Kidney (tissue), 22 donors: ENCODE measurements at places on chromosomes 7 and 10. TPM values are rescaled to one million over a fixed set of nuclear protein-coding genes. Genes with fewer than 3 reads are reported as not detected.

The HOXA2 gene
- polyA plus RNA-seq: 1.3 TPM

DNA sequence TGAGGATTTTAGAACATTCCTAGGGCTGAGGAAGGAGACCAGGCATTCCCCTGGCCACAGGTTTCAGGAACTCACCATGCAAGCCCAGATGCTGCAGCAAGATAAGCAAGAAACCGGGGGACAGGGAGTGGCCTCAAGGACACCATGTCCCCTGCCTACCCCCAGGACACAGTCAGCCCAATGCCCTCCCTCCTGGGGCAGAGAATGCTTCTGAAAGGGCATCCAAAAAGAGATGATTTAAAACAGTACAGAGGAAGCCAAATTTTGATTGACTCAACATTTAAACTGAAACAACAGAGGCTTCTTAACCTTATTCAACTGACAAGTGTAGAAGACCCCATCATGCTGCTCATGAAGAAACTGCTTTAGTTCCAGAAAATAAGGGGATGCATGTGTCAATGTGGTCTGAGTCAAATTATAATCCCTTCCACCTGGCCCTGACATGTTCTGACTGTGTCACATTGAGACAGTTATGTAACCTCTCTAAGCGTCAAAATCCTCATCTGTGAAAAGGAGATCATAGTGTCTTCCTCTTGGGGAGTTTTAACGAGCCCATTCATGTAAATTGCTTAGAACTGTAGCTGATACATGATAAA, 60.0 kb downstream of the ICA1 start:
- H3K4me3 ChIP-seq: no peak overlapping the region
- no peaks in the 10 kb centered on the region for H3K4me1 ChIP-seq
- no peaks in the 10 kb centered on the region for H3K27me3 ChIP-seq
- no peak overlapping the region for H3K27ac ChIP-seq
- no peak for DNase-seq
- H3K36me3 ChIP-seq: no peaks in the 10 kb centered on the region

DNA sequence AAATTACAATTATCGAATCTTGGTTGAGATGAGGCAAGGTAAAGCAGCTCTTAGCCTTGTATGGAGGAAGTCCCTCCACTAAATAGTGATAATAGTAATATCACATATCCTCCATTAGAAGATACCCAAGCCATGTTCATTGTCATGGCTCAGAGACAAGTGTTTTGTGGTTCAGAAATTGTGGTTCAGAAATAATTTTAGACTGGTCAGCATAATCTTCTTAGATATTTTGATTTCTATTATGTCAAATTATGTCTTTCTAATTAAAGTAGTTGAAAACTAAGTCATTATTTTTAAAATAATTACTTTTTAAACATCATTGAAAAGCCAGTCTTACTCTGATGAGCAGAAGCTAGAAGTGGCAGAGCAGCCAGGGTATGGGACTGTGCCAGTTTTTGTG, 507.7 kb downstream of the HTR7 start:
- H3K27me3 ChIP-seq: no peaks in the 10 kb centered on the region
- DNase-seq: no peak
- no peaks in the 10 kb centered on the region for H3K4me1 ChIP-seq

DNA sequence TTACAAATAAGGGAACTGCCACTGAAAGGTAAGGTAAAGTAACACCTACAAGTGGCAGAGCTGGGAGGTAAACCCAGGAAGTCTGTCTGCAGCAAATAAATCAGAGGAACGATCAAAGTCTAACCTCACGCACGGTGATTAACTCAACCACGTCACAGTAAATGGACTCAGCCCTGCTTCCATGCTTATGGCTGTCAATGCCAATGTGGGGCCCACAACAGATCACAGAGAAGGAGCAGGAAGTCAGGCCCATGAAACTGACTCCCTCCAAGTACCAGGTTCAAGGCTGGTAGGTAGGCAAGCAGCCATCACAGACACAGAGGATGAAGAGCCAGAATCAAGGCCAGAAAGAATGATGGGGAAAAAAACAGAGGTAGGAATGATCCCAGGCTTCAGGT, 38.0 kb upstream of the ACSL5 start:
- H3K4me1 ChIP-seq: no peaks in the 10 kb centered on the region
- no peak overlapping the region for H3K4me3 ChIP-seq
- no peak for DNase-seq
- no peaks in the 10 kb centered on the region for H3K36me3 ChIP-seq

DNA sequence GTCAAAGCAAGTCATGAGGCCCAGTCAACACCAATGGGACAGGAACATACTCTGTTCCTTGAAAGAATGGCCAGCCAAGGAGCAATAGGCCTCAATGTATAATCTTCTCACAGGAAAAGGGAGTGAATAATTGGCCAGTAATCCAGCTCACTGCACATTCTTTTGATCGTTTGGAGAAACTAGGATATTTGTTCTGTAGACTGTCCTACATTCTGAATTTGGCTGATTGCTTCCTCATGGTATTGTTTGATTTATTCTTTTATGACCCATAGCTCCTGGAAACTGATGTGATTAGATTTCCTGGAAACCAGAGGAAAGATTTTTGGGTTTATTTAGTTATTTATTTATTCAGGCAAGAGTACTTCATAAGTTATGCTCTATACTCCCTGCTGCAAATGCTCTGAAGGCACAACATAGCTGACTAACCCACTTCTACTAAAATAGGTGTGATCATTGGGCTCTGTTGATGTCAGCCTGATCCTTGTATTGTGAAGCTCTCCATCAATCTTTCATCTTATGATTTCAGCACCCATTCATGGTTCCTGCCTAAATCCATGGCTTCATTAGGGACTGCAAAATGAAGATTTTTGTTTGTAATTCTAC, 745.2 kb downstream of the SUGCT start:
- DNase-seq: peak; percentile 24
- no peak overlapping the region for H3K27ac ChIP-seq
- no peak overlapping the region for H3K4me3 ChIP-seq
- no peaks in the 10 kb centered on the region for H3K27me3 ChIP-seq

GRCh38 chr7:81736091-81736490, 33.8 kb downstream of the HGF start:
- no peaks in the 10 kb centered on the region for H3K36me3 ChIP-seq
- H3K4me1 ChIP-seq: no peaks in the 10 kb centered on the region

DNA sequence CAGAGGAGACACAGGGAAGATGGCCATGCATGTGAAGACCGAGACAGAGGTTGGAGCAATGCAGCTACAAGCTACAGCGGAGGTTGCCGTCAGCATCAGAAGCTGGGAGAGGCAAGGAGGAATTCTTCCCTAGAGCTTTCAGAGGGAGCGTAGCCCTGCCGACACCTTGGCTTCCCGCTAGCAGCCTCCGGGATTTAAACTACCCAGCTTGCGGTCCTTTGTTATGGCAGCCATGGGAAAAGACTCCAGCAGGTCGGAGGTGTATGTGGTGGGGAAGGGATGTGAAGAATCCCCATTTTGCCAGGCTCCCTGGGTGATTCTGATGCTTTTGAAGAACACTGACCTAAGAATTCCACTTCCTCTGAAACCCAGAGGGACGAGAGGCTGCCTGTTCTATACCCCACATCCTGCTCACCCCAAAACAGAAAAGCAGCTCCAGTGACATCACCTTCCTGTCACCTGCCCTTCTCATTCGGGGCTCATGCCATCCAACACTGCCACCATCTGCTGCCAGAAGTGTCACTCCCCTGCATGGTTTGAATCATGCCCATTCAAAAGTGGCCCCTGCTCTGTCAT, 3.3 kb upstream of the SEPHS1 start:
- H3K4me3 ChIP-seq: no peak overlapping the region
- DNase-seq: no peak
- H3K27me3 ChIP-seq: no peaks in the 10 kb centered on the region
- no peaks in the 10 kb centered on the region for H3K36me3 ChIP-seq
- H3K27ac ChIP-seq: no peak overlapping the region

GRCh38 chr7:117158941-117159697, 163.7 kb downstream of the WNT2 start:
- no peaks in the 10 kb centered on the region for H3K4me1 ChIP-seq
- no peaks in the 10 kb centered on the region for H3K36me3 ChIP-seq
- no peak overlapping the region for H3K27ac ChIP-seq
- no peak for DNase-seq
- no peaks in the 10 kb centered on the region for H3K27me3 ChIP-seq
- H3K4me3 ChIP-seq: no peak overlapping the region

DNA sequence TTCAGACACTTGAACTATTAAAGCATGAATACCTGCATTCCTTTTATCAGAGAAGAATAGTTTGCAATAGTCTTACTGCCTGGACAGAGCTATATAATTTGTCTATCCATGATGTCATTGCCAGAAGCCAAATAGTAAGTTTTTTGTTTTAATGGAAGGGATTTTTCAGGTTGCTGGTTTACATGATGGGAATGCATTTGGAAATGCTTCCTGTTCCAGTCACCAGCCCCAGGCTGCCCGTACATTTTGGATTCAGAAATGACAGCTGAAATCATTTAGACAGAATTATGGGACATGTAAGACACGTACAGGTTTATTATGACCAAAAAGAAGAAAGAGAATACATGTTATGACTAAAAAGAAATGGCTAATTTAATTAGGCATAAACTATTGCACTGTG, 293.1 kb downstream of the CDK14 start:
- no peak for DNase-seq
- no peaks in the 10 kb centered on the region for H3K4me1 ChIP-seq
- no peaks in the 10 kb centered on the region for H3K27me3 ChIP-seq
- H3K36me3 ChIP-seq: no peaks in the 10 kb centered on the region
- H3K4me3 ChIP-seq: no peak overlapping the region
- no peak overlapping the region for H3K27ac ChIP-seq

DNA sequence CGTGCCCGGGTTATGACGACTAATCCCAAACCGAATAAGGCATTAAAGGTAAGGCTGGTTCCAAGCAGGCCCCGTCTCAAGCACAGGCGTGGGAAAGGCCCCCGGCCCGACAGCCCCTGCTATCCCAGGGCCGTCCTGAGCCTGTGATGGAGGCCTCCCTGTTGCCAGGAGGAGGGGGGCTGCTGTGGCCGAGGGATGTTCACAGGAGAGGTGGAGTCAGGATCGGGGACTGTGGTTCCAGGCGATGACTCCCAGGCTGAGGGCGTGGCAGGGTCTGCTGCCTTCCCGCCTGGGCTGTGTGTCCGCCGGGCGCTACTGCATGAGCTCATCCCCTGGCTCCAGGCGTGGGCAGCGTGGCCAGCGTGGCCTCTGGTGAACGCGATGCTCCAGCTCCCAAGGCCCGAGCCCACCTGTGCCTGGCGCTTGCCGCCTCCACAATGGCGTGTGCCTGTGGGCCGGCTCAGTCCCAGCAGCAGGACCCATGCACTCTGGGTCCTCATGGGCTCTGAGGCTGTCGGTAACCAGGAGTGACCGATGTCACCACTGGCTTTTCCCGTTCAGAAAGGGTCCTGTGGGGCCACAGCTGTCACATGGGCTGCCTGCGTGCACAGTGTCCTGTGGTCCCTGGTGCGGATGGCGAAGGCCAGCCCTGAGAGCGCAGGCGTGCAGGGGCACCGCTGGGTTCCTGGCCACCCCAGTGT, 8.8 kb downstream of the MAFK start:
- no peak overlapping the region for H3K4me3 ChIP-seq
- peaks cover 16% of the 10 kb centered on the region for H3K4me1 ChIP-seq
- no peaks in the 10 kb centered on the region for H3K36me3 ChIP-seq
- peak; percentile 77 for DNase-seq
- H3K27me3 ChIP-seq: no peaks in the 10 kb centered on the region

The LLCFC1 gene
- not detected for polyA plus RNA-seq

DNA sequence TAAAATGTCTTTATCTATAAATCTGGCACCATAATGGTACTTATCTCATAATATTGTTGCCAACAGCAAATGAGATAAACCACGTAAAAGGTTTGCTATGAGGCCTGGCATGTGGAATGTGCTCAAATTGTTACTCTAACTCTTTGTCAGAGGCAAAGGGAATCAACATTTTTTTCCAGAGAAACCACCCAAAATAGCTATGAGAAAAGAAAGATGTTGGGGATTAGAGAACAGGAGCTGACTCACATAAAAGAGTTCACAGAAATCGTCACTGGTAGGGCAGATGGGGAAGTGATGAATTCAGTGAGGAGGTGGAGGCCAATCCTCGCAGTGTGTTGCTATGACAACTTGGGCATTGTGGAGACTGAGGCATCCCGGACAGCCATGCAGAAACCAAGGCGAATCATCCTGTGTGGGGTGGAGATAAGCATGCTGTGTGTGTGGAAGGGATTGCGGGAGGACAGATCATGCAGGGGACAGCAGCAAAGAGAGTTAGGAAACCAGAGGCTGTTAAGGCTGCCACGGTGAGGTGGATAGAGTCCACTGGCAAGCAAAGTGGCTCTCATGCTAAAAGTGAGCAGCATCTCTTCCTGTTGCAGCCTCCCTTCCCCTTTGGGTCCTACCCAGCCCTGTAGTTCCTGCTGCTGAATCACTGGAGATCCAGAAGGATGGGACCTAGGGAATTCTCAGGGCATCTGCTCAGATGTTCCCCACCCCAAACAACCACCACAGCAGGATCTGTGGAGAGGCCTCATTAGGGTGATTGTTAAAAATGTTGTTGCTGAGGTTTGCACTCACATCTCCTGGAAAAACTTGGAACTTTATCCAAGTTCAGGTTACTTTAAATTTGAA, 103.9 kb downstream of the CUBN start:
- peak overlapping the region; percentile 12 for H3K27ac ChIP-seq
- DNase-seq: no peak
- H3K36me3 ChIP-seq: no peaks in the 10 kb centered on the region
- H3K4me1 ChIP-seq: no peaks in the 10 kb centered on the region
- H3K4me3 ChIP-seq: no peak overlapping the region

DNA sequence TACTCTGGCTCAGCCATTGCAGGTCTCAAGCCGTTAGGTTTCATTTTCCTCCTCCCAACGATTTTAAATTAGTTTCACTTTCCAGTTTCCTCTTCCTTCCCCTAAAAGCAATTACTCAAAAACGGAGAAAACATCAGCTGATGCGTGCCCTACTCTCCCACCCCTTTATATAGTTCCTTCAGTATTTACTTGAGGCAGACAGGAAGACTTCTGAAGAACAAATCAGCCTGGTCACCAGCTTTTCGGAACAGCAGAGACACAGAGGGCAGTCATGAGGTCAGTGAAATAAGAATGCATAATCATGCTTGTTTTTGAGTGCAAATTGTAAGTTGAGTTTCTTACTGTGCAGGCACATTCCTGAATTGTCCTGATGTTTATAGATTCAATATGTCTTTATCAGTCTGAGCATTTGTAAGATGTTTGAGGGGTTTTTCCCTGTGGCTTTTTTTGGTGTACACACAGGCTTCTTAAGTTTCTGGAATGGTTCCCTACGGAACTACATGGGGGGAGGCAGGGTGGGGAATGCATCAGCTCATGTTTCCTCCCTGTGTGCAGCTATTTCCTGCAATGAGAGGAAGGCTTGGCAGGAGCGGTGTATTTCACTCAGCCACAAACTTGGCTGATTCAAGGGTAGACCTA, at the start of gene IFIT3:
Gene IFIT3 (plus strand): TSS at position 195 of the 639 bp plus-strand sequence. CDS start 77 bp downstream, at position 272.
- H3K36me3 ChIP-seq: no peaks in the 10 kb centered on the region
- no peaks in the 10 kb centered on the region for H3K27me3 ChIP-seq
- peaks cover 33% of the 10 kb centered on the region for H3K4me1 ChIP-seq
- H3K27ac ChIP-seq: peak within 1 kb of the TSS; percentile 95
- H3K4me3 ChIP-seq: peak within 1 kb of the TSS; percentile 70
- no peak for DNase-seq

- H3K27ac ChIP-seq: no peak overlapping the region
- no peaks in the 10 kb centered on the region for H3K36me3 ChIP-seq
- no peak overlapping the region for H3K4me3 ChIP-seq
- no peak for DNase-seq
- no peaks in the 10 kb centered on the region for H3K4me1 ChIP-seq
Measured at GRCh38 chr7:50308532-50309385, 4.2 kb downstream of the IKZF1 start.

The C7orf57 gene
- not detected for polyA plus RNA-seq

- H3K4me3 ChIP-seq: no peak overlapping the region
- no peak for DNase-seq
- H3K36me3 ChIP-seq: no peaks in the 10 kb centered on the region
- H3K27ac ChIP-seq: no peak overlapping the region
- H3K4me1 ChIP-seq: no peaks in the 10 kb centered on the region
Measured at GRCh38 chr10:75779276-75779675, 347.9 kb downstream of the LRMDA start.
